ENCODE measurements at places on chromosomes 1 and 21. TPM values are rescaled to one million over a fixed set of nuclear protein-coding genes. Genes with fewer than 3 reads are reported as not detected.

Gene HSD3B1
- not detected for total RNA-seq

Gene ARV1
- total RNA-seq, result 4.7 TPM

Gene KCNE2
- total RNA-seq, result not detected

Gene SORT1
- 31.1 TPM for total RNA-seq

Gene CLCA4
- total RNA-seq, result 45.8 TPM

Gene ZNF436
- total RNA-seq, result 35.7 TPM

Gene CSMD2
- not detected for total RNA-seq

Gene TMEM200B
- total RNA-seq, result 0.77 TPM

Gene RGS1
- total RNA-seq, result not detected

Gene NFASC
- total RNA-seq, result 0.53 TPM

Gene HJV
- total RNA-seq, result not detected

Gene PDZK1
- total RNA-seq, result 0.26 TPM

Gene C1orf56
- 0.53 TPM for total RNA-seq

Gene SPRR3
- total RNA-seq, result 342 TPM

Gene PAX7
- not detected for total RNA-seq

Gene C1QA
- not detected for total RNA-seq

Gene NEGR1
- total RNA-seq, result 0.26 TPM

Gene RCSD1
- total RNA-seq, result under 0.01 TPM

Gene NSUN4
- 12.0 TPM for total RNA-seq

Gene TBX15
- total RNA-seq, result not detected

Gene CD55
- total RNA-seq, result 63.4 TPM

Gene CD1E
- total RNA-seq, result not detected

Gene GPR153
- 16.5 TPM for total RNA-seq

Gene ESRRG
- not detected for total RNA-seq

Gene SAMSN1
- not detected for total RNA-seq

Gene CYP4Z1
- total RNA-seq, result not detected

Gene CD53
- not detected for total RNA-seq

Gene ETNK2
- 58.7 TPM for total RNA-seq

Gene CELA3B
- total RNA-seq, result not detected

Gene FCAMR
- not detected for total RNA-seq

Gene PIGK
- total RNA-seq, result 17.4 TPM

Gene HFM1
- total RNA-seq, result not detected

Gene MYOM3
- under 0.01 TPM for total RNA-seq

Gene BARHL2
- total RNA-seq, result not detected

Gene CCDC181
- not detected for total RNA-seq

Gene ALPL
- total RNA-seq, result not detected

Gene CLIC6
- total RNA-seq, result not detected

Gene SPRR4
- total RNA-seq, result not detected

Gene SPRR2G
- total RNA-seq, result not detected

Gene ZNF670
- 4.5 TPM for total RNA-seq

Gene HTR6
- total RNA-seq, result not detected

Gene TMEM52
- 1.4 TPM for total RNA-seq

Gene KRTAP12-2
- total RNA-seq, result not detected

Gene FCRL1
- not detected for total RNA-seq

Gene GOLT1A
- total RNA-seq, result 1.8 TPM
